Stimulated activated CD4-positive, alpha-beta T cell treated with anti-CD3 and anti-CD28 coated beads, TNF-alpha, amount 100 ng/mL, for 1 hour (primary cell): ENCODE measurements at places on chromosomes 12 and 14.

DNA sequence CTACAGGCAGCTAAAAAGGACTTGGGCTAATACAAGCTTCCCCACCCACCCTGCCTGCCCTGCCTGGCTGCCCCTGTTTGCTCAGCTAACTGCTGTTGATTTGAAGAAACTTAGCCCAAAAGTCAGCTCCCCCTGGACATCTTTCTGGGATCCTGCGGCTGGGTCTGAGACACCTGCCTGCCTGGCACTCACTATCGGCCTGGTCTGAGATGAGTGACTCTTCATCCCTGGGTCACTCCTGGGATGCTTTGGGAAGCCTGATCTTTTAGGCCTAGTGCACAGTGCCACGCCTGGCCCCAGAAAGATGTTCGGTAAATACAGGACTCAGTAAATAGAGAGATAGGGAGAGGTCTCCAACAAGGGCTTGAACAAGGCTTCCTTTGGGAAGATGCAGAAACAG lies 211.3 kb upstream of the DIO3 start:
- no peak for DNase-seq

DNA sequence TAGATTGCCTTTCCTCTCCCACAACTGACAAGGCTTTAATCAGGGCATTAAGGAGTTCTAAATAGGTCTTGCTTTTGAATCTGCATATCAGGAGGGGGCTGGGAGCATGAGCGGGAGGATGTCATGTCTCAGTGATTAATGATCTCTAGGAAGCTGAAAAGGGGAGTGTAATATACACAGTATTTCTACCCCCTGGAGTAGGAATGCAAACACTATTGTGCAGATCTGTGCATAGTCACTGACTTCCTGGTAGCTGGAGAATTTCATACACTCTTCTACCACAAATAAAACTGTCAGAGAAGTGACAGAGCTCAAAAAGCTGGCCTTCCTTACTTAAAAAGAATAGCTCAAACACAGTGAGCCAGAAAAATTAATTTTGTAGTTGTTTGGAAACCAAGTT lies 65.8 kb downstream of the RIC8B start:
- DNase-seq: no peak

- DNase-seq: no peak
Measured at GRCh38 chr14:101058571-101058970, 155.0 kb upstream of the RTL1 start.

DNA sequence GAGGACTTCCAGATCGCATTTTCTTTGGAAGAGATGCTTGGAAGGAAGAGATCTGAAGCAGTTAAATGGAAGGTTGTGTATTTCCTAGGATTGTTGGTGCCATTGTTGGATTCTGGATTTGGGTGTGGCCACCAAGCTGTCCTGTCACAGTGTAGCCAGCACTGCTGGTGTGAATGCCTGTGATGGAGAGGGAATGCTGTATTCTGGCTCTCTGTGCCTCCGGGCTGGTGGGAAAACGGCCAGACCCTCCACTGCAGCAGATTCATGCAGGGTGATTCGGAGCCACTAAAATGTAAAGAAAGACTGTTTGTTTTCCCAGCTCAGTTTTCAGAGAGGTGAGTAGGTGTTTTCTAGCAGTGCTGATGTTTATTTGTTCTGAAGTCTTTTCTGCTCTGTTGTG lies 30.7 kb upstream of the MANSC4 start:
- DNase-seq: no peak

DNA sequence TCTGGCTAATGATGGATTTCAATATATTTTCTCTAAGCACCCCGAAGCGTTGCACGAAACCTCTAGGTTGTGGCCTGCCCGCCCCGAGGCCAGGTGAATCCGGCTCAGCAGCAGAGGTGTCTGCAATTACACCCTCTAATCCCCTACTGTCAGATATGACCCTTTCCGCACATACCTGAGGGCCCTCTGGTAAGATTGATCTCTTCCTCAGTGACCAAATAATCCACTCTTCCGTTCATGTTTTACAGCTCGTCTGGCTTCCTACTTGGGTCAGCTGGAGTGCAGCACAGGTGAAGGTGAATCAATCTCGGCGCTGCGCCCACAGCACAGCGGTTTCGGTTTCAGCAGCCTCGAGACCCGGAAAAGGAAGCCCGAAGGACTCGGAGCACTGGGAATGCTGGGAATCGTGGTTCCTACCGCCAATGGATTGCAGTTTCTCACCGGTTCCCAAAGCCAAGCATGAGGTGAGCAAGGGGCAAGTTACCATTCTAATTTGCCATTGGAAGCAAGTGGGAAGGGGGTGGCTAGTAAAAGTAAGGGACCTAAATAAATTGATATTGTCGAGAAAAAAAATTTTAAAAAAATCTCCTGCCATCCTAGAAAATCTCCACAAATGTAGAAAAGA lies at the start of gene SYNJ2BP:
Gene SYNJ2BP, minus strand, starts transcription at position 366 of the 625 bp plus-strand sequence. Its CDS starts 127 bp downstream, at position 239.
- DNase-seq: peak; percentile 23

DNA sequence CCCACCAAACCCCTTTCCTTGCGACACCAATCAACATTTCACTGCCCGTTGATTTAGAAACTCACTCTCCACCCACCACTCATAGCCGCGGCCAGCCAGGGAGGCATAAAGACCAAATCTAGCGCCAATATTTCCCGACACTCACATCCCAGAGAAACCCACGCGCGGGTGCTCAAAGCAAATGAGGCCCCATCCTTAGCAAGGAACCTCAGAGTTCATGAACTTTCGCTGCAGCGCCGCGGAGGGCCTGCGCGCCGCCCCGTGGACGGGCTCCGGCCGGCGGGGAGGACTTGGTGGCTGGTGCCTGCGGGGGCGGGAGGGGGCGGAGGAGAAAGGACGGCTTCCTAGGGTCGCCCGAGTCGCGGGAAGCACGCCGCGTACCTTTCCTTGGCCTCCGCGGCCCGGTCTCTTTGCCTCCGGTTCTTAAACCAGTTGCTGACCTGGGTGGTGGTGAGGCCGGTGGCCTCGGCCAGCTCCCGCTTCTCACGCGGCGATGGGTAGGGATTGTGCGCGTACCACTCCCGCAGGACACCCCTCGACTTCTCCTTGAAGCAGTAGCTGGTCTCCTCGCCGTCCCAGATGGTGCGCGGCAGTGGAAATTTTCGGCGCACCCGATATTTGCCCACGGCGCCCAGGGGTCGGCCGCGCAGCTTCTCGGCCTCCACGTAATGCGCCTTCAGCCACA lies 886 bp downstream of the SIX1 start:
- DNase-seq: no peak

DNA sequence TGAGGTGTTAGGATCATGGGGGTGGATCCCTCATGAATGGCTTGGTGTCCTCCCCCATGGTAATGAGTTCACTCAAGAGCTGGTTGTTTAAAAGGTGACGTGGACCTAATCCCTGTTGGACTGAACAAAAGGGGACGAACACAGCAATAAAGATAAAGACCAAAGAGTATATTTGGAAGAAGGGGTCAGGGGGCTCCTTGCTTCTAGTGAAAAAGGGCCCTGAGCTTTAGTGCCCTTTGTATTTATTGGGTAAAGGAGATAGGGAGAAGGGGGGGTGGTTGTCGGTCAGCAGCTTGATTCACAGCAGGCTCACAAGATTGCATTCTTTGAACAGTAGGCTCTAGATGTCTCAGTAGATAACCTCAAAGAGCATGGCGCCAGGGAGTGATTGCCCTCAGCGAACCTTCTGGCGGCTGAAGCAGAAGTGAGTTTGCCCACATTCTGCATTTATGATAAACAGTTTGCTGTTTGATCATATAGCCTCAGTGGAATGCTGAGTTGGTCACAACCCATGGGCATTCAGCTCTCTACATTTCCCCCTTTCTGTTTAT lies 25.9 kb upstream of the MAPKAPK5 start:
- DNase-seq: no peak

DNA sequence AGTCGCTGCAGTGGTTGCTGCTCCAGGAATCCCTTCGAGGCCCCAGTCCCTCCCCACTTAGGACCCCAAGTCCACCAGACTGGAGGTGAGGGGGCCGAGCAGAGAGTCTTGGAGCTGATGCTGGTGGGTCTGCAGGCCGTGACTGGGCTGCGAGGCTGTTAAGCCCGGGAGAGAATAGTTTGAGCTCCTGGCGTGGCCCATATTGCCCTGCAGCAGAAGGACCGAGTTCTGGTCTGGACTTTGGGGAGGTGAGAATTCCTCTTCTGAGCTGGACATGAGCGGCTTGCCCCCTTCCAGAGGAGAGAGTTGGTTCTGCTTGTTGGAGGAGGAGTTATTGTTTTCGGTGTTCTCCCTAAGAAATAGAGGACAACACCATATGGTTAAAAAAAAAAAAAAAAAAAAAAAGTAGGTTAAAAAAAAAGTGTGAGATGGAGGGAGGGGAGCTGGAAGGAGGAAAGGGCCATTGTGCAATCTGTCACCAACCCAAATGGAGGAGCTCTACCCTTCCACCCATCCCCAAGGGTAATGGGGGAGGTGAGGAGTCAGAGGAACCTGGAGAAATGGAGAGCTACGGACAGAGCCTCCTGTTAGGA lies 3.0 kb downstream of the SIX1 start:
- no peak for DNase-seq
